ENCODE measurements at places on chromosomes 11 and 22.

GRCh38 chr11:47857892-47858543 is 9.9 kb upstream of the NUP160 start:
- H3K4me3 ChIP-seq, result no peak overlapping the region
- peaks cover 20% of the 10 kb centered on the region for H3K4me1 ChIP-seq
- no peak for DNase-seq
- no peaks in the 10 kb centered on the region for H3K27me3 ChIP-seq

GRCh38 chr22:44158816-44159215 is 21.9 kb upstream of the PARVG start:
- H3K27me3 ChIP-seq, result no peaks in the 10 kb centered on the region
- H3K27ac ChIP-seq, result no peak overlapping the region
- H3K36me3 ChIP-seq, result no peaks in the 10 kb centered on the region
- DNase-seq, result no peak
- peaks cover 6% of the 10 kb centered on the region for H3K4me1 ChIP-seq

GRCh38 chr11:79174045-79175008 is 266.5 kb downstream of the TENM4 start:
- no peak overlapping the region for H3K27ac ChIP-seq
- no peak for DNase-seq
- no peaks in the 10 kb centered on the region for H3K36me3 ChIP-seq
- no peak overlapping the region for H3K4me3 ChIP-seq
- no peaks in the 10 kb centered on the region for H3K4me1 ChIP-seq

- peaks cover 4% of the 10 kb centered on the region for H3K4me1 ChIP-seq
- H3K27me3 ChIP-seq, result no peaks in the 10 kb centered on the region
- H3K36me3 ChIP-seq, result peaks cover 12% of the 10 kb centered on the region
- H3K4me3 ChIP-seq, result no peak overlapping the region
- no peak overlapping the region for H3K27ac ChIP-seq
- DNase-seq, result no peak
These were observed 5.8 kb downstream of the TTC38 start for GRCh38 chr22:46273432-46274148.

GRCh38 chr22:36465232-36466021 is 16.0 kb downstream of the TXN2 start:
- H3K36me3 ChIP-seq, result no peaks in the 10 kb centered on the region
- H3K4me3 ChIP-seq, result no peak overlapping the region
- no peak overlapping the region for H3K27ac ChIP-seq
- peaks cover 18% of the 10 kb centered on the region for H3K4me1 ChIP-seq
- no peaks in the 10 kb centered on the region for H3K27me3 ChIP-seq

- H3K27me3 ChIP-seq, result no peaks in the 10 kb centered on the region
- DNase-seq, result no peak
- no peak overlapping the region for H3K4me3 ChIP-seq
- H3K4me1 ChIP-seq, result peaks cover 8% of the 10 kb centered on the region
These were observed 26.2 kb upstream of the PARVG start for GRCh38 chr22:44154436-44154942.

DNA sequence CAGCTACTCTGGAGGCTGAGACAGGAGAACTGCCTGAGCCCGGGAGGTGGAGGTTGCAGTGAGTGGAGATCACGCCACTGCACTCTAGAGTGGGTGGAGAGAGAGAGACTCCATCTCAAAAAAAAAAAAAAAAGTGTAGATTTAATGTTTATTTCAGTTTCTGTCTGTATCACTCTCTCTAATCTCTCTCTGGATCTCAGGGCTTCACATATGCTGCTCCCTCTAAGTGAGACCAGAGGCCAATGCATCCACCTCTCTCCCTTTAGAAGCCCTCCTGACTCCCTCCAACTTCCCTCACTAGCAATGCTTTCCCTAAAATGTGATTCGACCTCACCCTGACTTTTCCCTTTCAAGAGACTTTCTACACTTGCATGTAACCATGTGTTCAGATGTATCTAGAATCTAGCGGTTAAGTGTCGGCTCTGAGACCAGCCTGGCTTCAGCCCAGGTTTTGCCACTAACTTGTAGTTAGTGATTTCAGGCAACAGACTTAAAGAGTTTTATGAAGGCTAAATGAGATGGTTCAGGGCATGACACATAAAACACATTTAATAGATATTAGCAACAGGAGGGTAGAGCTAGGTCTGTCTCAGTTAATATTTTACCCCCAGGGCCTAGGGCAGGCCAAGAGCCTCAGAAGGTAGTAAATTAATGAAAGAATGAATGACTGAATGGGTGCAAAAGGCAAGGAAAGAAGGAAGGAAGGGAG is 364.3 kb downstream of the LARGE1 start:
- no peak for DNase-seq
- H3K27ac ChIP-seq, result no peak overlapping the region
- no peaks in the 10 kb centered on the region for H3K27me3 ChIP-seq
- no peaks in the 10 kb centered on the region for H3K4me1 ChIP-seq
- H3K4me3 ChIP-seq, result no peak overlapping the region
- H3K36me3 ChIP-seq, result no peaks in the 10 kb centered on the region

DNA sequence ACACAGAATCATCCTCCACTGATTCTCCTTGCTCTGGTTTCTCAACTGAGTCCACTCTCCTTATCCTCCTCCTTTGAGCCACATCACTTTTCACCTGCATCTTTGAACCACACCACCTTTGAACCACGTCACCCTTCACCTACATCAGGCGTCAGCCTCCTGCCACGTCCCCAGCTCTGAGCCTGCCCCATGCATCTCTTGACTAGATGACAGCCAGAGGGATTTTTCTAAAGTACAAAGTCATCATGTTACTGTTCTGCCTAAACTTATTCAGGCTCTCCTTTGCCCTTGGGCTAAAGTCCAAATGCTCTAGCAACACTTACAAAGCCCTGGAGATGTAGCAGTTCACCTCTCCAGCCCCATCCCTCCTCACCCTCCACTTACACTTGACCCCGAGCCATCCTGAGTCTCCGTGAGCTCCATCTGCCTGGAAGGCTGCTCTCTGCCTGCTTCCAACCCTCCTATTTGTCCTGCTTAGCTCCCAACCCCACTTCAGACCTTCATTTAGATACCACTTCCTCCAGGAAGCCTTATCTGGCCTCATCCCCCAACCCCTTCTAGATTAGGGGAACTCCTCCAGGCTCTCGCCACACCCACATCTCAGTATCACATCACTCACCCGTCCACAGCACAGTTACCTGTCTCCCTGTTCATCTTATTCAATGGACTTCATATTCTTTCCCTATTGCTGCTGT is 3.7 kb upstream of the MS4A10 start:
- H3K36me3 ChIP-seq, result no peaks in the 10 kb centered on the region
- H3K27me3 ChIP-seq, result no peaks in the 10 kb centered on the region
- H3K27ac ChIP-seq, result no peak overlapping the region

DNA sequence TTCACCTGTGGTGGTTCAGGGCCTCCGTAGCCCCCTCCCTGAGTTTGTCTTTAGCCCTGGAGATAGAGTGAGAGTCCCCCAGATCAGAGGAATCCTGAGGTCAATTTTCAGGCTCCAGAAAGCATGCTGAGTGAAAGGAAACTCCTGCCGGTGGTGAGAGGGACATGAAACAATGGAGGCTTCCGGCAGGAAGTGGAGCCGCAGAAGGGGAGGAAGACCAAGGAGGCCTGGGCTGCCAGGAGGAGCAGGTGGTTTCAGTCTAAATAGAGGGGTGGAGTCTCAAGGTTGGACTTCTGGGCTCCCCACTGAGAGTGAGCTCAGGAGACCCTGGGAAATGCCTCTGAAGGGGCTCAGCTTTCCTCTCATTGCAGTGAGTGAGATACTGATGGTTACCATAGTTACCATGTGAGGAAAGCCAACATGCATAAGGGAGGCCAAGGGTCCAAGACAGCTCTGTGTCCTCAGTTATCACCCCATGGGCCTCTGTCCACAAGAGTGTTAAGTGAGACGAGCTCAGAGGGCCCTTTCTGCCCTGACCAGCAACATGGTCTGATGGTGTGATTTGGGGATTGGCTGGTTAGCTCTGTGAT is 10.7 kb downstream of the SLCO2B1 start:
- no peaks in the 10 kb centered on the region for H3K36me3 ChIP-seq
- no peaks in the 10 kb centered on the region for H3K4me1 ChIP-seq
- H3K4me3 ChIP-seq, result no peak overlapping the region

- no peak overlapping the region for H3K27ac ChIP-seq
- no peak for DNase-seq
- no peaks in the 10 kb centered on the region for H3K36me3 ChIP-seq
- H3K27me3 ChIP-seq, result peaks cover 7% of the 10 kb centered on the region
These were observed 98.7 kb downstream of the WNT7B start for GRCh38 chr22:45878051-45878781.

DNA sequence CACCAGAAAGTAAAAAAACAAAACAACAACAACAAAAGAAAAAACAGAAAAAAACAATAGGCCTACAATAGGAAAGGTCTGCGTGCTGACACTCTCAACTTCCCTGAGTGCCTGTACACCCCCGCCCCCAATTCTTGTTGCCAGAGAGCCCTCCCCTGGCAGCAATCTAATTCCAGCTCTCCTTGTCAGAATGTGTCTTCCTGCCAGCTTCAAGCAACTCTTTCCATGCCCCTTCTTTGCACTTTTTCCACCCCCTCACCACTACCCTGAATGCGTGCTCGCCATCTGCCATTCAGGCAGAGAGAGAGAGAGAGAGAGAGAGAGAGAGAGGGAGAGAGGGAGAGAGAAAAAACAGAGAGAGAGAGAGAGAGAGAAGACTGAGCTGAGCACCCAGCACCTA is 245.0 kb downstream of the KIRREL3 start:
- no peaks in the 10 kb centered on the region for H3K36me3 ChIP-seq
- no peak for DNase-seq
- H3K27me3 ChIP-seq, result peaks cover 2% of the 10 kb centered on the region
- no peaks in the 10 kb centered on the region for H3K4me1 ChIP-seq
- H3K27ac ChIP-seq, result no peak overlapping the region

DNA sequence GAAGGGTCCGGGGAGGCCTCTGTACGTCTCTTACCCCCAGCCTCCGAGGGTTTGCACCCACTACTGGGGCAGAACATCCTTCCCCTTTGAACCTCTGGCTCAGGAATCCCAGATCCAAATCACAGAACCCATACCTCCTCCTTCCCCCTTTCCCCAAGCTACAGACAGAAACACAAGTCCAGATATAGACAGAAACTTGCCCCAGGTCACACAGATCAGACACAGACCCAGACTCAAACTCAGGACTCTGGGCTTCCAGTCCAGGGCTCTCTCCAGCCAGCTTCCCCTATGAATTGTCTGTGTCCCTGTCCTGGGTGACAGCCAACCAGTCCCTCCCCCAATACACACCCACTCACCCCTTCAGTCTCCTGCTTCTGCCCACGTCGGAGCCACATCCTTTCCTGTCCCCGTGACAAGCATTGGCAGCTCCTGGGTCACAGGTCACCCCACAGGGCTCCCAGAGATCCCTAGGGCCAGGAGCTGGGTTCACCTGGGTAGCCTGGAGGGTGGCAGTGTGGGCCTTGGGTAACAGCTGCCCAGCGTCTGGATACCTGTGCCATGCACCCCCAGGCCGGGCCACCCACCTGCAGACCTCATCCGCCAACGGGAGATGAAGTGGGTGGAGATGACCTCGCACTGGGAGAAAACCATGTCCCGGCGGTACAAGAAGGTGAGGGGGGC is 772 bp downstream of the TBC1D10C start:
- H3K4me3 ChIP-seq, result peak overlapping the region; percentile 82
- peak; percentile 60 for DNase-seq
- H3K27ac ChIP-seq, result peak overlapping the region; percentile 67
- no peaks in the 10 kb centered on the region for H3K27me3 ChIP-seq
- H3K36me3 ChIP-seq, result peaks cover 12% of the 10 kb centered on the region

- no peak for DNase-seq
- H3K4me1 ChIP-seq, result no peaks in the 10 kb centered on the region
These were observed 451.7 kb upstream of the DDI1 start for GRCh38 chr11:103584720-103585119.

DNA sequence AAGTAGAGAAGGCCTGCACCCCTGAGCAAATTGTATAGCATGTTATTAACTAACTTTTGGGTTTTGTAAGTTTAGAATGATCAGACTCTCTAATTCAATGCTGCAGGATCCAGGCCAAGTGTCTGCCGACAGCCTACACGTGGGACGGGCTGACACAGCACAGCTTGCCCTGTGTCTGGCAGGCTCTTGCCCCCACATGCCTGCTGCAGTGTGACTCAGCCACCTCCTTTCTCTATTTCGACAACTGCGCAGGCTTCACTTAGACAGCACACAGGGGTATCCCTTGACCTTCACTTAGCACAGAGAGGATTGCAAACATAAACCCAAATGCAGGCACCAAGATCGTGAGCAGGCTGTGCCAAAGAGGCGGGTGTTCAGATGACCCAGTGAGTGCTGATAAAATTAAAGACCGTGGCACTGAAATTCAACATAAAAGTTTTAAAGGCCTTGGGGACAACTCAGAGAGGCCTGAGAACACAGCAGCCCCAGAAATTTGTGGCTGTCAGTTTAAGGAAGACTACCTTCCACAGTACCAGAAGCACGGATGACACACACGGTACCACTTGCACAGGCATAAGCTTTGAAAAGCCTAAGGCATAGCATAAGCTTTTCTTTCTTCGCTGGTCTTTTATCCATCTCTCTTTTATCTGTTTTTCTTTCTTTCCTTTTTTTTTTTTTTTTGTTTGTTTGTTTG is 37.8 kb downstream of the SCN3B start:
- H3K4me1 ChIP-seq, result no peaks in the 10 kb centered on the region
- H3K27me3 ChIP-seq, result no peaks in the 10 kb centered on the region
- H3K27ac ChIP-seq, result no peak overlapping the region
- DNase-seq, result no peak

DNA sequence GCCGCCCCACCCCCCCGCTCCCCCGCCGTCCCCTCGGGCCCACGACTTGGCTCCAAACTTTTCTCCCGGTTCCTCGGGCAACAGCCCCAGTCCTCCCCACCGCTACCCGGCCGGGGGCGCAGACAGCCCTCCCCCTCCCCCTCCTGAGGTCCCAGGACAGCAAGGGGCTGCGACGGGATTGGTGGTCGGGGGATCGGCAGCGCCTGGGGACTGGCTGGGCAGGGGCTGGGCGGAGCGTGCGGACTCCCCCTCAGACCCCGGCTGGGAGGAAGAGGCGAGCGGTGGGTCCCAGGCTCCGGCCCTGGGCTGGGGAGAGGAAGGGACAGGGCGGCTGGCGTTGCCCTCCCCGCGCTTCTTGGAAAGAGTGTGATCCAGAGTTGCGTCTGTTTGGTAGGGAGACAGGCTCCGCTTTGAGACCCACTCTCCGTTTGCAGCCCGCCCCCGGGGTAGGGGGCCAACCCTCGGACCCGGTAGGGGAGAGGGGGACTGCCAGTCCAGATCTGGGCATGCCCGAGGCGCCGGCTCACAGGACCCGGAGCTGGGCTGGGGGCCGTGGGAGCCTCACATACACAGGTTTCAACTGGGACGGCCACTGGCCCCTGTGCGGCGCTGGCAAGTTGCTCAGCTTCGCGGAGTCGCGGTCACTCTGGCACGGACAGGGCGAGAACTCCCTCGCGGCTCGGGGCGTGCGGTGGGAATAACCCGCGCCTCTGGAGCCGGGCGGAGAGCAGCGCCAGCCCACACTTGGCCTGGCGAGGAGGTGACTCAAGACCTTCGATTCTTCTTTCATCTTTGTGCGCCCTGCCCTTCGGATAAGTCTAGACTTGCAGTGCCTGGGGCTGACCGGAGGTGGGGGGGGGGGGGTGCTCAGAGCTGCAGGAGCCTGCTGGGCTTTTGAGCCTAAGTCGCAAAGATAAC is 999 bp downstream of the TSKU start:
- no peak for DNase-seq
- no peaks in the 10 kb centered on the region for H3K4me1 ChIP-seq
- no peak overlapping the region for H3K4me3 ChIP-seq
- no peaks in the 10 kb centered on the region for H3K36me3 ChIP-seq
- H3K27me3 ChIP-seq, result no peaks in the 10 kb centered on the region
- H3K27ac ChIP-seq, result peak overlapping the region; percentile 69

All from CD8-positive, alpha-beta memory T cell (primary cell).